ENCODE measurements at places on chromosomes 13 and 19.
A peak's percentile ranks its signal among the peaks of the same experiment; 100 is the strongest.

DNA sequence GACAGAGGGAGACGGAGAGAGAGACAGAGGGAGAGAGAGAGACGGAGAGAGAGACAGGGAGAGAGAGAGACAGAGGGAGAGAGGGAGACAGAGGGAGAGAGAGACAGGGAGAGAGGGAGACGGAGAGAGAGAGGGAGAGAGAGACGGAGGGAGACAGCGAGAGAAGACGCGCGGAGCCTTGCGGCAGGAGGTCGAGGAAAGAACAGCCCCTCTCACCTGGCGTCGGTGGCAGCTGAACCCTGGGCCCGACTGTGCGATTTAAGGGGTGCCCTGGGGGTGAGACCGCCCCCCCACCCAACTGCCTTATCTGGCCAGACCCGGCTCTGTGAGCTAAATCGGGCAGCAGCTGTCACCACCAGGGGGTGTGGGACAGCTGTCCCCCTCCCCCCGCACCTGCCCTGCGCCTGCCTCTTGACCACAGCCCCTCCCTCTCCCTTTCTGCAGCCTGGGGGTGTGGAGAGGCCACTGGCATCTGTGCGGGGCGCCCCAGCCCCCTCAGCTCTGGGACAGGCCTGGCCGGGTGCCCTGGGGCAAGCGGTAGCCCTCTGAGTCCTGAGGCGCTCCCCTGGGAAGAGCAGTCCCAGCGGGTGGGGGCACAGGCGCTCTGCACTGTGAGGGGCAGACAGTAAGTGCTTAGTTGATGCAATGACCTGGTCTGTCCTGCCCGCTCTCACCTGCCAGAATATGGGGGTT lies 10.8 kb downstream of the JOSD2 start:
- DNase-seq, result no peak

GRCh38 chr19:6109947-6110346 lies 353 bp downstream of the RFX2 start:
- DNase-seq, result no peak

DNA sequence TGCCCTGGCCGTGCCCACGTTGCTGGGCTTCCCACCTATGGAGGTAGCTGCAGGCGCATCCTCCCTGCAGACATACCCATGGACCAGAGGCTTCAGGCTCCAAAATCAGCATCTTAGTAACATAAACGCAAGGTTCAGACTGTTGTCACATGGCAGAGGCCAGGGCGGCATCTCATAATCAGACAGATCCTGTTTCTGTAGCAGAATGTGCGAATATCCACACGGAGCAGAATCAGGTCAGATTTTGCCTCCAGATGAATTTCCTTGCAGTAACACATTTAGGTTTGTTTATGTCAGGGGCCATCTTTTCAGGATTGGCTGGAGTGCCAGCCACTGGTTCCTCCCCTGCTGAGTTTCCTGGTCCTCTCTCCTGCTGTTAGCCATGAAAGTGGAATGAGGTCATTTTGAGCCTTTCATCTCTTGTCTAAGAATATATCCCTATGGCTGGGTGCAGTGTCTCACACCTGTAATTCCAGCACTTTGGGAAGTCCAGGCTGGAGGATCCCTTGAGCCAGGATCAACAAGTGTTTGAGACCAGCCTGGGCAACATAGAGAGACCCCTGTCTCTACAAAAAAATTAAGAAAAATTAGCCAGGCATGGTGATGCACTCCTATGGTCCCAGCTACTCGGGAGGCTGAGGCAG lies 20.5 kb downstream of the SMARCA4 start:
- DNase-seq, result no peak

- no peak for DNase-seq
These were observed 4.7 kb upstream of the UQCRFS1 start for GRCh38 chr19:29217616-29218015.

GRCh38 chr13:94641409-94641941 lies 39.8 kb downstream of the GPR180 start:
- no peak for DNase-seq

DNA sequence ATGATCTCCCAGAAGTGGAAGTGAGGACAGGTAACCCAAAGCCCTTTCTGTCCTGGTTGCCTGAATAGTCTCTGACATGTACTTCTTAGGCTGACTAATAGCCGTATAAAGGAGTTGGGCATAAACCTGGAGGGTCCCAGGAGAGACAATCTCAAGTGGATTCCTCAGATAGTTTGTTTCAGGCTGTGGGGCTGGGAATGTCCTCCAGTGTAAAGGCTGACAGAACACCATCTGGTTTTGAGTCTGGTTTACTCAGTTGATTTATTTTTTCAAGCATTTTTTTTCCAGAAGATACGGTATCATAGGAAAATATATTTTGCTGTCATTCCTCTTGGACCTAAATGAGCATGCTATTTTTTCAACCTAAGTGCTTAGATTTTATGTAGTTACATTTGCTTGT lies 15.2 kb downstream of the HTR2A start:
- DNase-seq, result no peak

DNA sequence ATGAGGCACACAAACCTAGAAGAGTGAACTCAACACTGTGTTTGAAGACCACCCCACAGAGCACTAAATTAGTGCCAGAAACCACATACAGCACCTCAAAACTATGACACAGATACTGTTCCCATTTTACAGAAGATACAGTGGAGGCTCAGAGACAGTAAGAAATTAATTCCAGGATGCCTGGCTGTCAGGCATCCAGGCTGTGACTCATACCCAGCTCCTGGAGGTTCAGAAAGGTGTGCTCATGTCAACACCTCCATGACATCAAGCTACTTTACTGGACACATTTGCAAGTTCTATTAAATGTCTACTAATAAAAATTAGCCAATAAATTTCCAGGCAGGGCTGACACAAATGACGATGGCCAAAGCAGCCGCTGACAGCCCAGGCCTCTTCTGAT lies 176.3 kb downstream of the ABCC4 start:
- DNase-seq, result no peak

DNA sequence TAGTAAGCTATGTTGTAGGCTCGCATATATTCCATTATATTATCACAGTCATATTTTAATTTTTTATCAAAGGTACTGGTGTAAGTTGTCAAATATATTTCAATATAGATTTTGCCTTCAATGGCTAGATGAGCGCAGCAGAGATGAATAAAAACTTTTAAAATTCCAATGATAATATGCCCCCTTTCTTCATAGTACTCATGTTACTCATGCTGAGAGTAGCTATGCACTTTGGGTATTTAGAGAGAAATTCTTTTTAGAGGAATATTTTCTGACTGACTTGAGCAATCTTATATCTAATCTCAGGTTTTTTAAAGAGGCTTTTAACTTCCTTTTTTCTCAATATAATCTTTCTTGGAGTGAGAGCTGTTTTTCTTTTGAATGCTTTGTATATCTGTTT lies 11.4 kb downstream of the ZNF254 start:
- DNase-seq, result no peak

DNA sequence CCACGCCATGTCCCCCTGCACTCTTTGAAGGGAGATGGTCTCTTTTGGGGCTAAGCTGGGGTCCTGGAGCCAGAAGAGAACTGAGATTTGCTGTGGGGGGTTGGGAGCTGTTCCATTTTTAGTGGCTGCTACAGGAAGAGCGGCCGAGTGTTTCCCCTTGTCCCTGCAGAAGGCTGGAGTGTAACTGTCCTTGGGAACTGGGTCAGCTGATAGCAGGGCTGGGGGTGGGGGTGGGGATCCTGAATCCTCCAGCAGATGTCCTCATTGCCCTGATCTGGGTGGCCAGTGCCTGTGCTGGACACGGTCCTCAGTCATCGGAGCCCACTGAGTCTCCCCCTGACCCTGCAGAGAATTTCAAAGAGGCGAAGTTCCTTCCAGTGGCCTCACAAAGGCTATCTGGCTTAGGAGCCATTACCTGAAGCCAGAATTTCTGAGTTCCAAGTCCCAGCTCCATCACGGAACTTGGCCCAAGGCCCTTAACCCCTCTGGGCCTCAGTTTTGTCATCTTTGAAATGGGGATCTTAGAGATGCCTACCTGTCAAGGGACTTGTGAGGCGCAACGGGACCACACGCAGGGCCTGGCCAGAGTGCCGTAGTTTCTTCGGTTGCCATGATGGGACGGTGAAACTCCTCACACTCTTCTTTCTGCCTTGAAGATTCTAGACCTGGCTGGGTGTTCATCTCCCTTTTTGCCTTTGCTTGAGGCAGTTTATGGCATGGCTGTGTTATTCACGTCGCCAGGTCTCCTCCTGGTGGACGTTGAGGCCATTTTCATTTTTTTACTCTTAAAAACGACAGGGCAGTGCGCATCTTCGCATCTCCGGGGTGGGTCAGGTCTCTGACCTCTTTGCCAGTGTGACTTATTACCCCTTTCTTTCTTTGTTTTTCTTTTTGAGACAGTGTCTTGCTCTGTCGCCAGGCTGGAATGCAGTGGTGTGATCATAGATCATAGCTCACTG lies 51.9 kb downstream of the DNM2 start:
- DNase-seq, result no peak

DNA sequence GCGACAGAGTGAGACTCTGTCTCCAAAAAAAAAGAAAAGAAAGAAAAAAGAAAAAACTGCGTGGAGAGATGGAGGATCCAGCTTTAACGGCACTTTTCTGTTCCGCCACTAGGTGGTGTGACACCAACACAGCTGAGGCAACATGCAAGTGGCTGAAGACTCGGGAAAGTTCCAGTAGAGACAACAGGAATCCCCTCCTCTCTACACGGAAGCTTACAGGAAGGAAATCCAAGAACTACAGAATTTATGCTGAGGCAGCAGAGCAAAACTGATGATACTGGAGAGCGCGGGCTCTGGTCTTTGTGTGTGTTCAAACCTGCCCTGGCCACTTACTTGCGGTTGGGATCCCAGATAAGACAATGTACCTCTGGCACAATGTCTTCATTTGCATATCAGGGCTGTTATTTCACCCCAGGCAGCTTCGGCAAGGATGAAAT lies 9.9 kb downstream of the RANBP3 start:
- peak; percentile 60 for DNase-seq

- DNase-seq, result no peak
These were observed 150.5 kb downstream of the UGGT2 start for GRCh38 chr13:95902741-95903140.

- no peak for DNase-seq
These were observed 9.3 kb downstream of the DIRAS1 start for GRCh38 chr19:2711875-2712205.

GRCh38 chr19:46945694-46946489 lies 73.7 kb upstream of the NPAS1 start:
- no peak for DNase-seq

GRCh38 chr13:44818428-44818827 lies 170.8 kb downstream of the NUFIP1 start:
- DNase-seq, result no peak

- no peak for DNase-seq
These were observed 315.4 kb downstream of the RBM26 start for GRCh38 chr13:79090552-79091124.

GRCh38 chr13:47250146-47250545 lies 353.3 kb upstream of the HTR2A start:
- no peak for DNase-seq

DNA sequence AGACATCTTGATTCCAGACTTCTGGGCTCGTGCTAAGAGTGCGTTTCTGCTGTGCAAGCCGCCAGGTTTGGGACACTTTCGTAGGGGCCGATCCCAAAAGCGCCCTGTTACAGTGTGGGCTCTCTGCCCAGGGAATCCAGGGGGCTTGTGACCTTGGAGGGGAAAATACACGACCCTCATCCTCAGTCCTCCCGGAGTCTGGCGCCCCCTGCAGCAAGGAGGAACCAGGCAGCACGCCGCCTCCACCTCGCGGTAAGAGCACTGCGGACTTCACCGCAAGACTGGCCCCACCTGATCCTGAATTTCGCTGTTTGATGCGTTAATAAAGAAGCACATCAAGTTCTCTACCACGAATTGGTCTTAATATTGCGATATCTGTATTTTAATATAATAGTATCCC lies 5.2 kb downstream of the POLRMT start:
- no peak for DNase-seq

DNA sequence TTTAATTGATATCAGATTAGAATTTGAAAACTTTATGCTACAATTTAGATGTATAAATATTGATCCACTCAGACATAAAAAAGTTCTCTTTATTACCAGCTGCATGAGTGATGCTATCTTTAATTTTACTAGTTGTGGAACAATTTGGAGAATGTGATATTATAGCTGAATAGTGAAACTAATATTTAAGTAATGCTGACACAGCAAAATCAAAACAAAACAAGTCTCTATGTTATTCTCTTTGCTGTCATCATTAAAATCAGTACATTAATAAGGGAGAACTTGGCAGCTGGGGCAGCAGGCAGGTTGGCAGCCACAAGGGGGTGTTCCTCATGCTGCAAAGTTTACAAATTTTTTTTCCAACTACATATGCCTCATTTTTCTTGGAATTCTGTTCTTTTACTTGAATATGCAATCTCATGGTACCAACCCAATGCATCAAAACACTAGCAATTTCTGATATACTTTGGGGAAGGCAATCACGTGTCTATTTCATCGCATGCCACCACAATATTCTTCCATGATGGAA lies 585.3 kb downstream of the FGF9 start:
- no peak for DNase-seq

GRCh38 chr19:31492050-31492449 lies 142.8 kb upstream of the TSHZ3 start:
- DNase-seq, result no peak

GRCh38 chr13:102556806-102557205 lies 40.0 kb upstream of the TPP2 start:
- no peak for DNase-seq

DNA sequence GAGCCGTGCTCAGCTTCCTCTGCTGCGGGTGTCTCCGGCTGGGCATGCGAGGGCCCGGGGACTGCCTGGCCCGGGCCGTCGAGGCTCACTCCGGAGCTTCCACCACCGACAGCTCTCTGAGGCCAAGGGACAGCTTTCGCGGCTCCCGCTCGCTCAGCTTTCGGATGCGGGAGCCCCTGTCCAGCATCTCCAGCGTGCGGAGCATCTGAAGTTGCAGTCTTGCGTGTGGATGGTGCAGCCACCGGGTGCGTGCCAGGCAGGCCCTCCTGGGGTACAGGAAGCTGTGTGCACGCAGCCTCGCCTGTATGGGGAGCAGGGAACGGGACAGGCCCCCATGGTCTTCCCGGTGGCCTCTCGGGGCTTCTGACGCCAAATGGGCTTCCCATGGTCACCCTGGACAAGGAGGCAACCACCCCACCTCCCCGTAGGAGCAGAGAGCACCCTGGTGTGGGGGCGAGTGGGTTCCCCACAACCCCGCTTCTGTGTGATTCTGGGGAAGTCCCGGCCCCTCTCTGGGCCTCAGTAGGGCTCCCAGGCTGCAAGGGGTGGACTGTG lies 1.2 kb downstream of the S1PR4 start:
- DNase-seq, result no peak

DNA sequence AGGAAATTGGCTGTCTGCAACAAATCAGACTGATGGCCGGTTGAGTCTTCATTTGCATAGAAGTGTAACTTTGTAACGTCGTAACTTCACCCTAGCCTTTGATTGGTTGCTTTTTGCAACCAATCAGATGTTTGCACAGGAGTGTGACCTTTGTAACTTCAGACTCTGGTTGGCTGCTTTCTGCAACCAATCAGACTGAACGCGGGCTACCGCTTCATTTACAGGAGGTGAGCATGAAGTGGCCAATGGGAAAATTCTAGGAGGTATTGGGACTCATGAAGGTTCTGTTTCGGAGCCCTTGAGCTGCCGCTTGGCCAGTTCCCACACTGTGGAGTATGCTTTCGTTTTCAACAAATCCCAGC lies 441 bp upstream of the ZNF559 start:
- DNase-seq, result no peak

GRCh38 chr13:33537026-33537425 lies 251.5 kb upstream of the STARD13 start:
- DNase-seq, result no peak
